ENCODE measurements at places on chromosomes 2 and 18. TPM values are rescaled to one million over a fixed set of nuclear protein-coding genes. Genes with fewer than 3 reads are reported as not detected.

The VWC2L gene
- not detected for total RNA-seq

The IL36G gene
- not detected for total RNA-seq

The TSPYL6 gene
- not detected for total RNA-seq

The FAM110C gene
- total RNA-seq = under 0.01 TPM

The CNGA3 gene
- total RNA-seq = not detected

The B4GALT6 gene
- total RNA-seq = 4.4 TPM

The HTR2B gene
- 3.0 TPM for total RNA-seq

The C2orf72 gene
- 2.0 TPM for total RNA-seq

The CCDC150 gene
- 3.9 TPM for total RNA-seq

The L3MBTL4 gene
- total RNA-seq = 2.8 TPM

The ACYP2 gene
- total RNA-seq = 8.7 TPM

The FZD7 gene
- under 0.01 TPM for total RNA-seq

The TEX44 gene
- not detected for total RNA-seq

The ASNSD1 gene
- 48.0 TPM for total RNA-seq

The RPL31 gene
- 1,542 TPM for total RNA-seq

The RIT2 gene
- total RNA-seq = not detected

The CFAP65 gene
- total RNA-seq = not detected

The LYPD1 gene
- total RNA-seq = 1.1 TPM

The ELOA2 gene
- total RNA-seq = not detected

The MC4R gene
- not detected for total RNA-seq

The TNFRSF11A gene
- total RNA-seq = 18.7 TPM

The CSRNP3 gene
- 0.44 TPM for total RNA-seq

The TMEM178A gene
- not detected for total RNA-seq

The SCYGR4 gene
- not detected for total RNA-seq

The PFN4 gene
- total RNA-seq = under 0.01 TPM

The EMILIN1 gene
- total RNA-seq = 42.3 TPM

The NEU4 gene
- under 0.01 TPM for total RNA-seq

The GKN2 gene
- not detected for total RNA-seq

The CABLES1 gene
- 74.8 TPM for total RNA-seq
